Stimulated activated CD4-positive, alpha-beta T cell treated with anti-CD3 and anti-CD28 coated beads, Interleukin-2, amount 100 ng/mL, for 4 hours (primary cell): ENCODE measurements at places on chromosomes 5 and 9.

- DNase-seq: no peak
These were observed 4.7 kb downstream of the ADGRD2 start for GRCh38 chr9:124454791-124455443.

- no peak for DNase-seq
These were observed 29.2 kb downstream of the ANXA2R start for GRCh38 chr5:43010935-43011315.

DNA sequence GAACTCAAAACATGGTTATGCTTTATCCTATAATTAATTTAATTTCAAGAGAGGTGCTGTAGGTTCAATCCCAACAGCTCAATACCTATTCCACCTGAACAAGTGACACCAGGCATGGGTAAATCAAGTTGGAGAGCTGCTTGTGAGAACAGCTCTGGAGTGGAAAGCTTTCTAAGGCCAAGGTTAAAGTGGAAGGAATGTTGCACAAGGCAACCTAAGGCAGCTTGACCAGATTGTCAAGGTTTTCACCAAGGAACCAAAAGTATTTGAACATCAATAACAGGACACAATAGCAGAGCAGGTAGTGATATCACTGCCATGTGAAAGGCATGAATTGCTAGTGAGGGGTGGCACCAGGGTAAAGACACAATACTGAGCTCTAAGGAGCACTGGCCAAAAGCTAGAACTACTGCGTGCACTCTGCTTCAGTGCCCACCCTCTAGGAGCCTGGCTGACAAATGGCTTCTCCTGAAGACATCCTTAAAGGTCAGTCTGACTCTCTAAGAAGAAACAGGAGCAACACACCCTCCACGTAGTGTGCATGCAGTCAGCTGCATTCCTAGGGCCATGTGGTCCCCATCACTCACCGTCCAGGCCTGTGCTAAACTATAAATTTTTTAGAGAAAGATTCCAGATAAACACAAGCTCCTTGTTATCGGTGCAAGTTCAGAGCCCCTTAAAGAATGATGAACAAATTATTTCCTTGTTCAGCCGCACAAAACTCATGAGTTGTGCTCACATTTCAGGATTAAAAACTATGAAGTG, 677.7 kb upstream of the KLF4 start:
- no peak for DNase-seq

GRCh38 chr9:81737871-81738507, 48.6 kb upstream of the TLE1 start:
- no peak for DNase-seq

- no peak for DNase-seq
These were observed 368.4 kb downstream of the CDH18 start for GRCh38 chr5:19619571-19619970.

- DNase-seq: no peak
These were observed 32.4 kb downstream of the NNT start for GRCh38 chr5:43635374-43635773.

DNA sequence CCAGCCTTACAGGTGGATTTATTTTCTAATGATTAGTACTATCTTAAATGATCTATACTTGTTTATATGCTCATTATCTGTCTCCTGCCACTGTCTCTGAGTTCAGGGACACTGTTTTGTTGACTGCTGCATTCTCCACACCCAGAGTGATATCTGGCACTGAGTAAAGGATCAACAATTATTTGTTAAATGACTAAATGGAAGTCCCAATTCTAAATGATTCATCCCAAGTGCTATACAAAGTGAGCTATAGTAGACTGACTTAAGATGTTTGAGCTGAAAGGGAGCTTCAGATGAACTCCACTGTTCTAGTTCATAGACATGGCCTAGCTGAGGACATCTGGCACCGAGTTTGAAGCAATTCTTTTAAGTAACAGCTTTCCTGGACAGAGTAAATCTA, 40.5 kb downstream of the ITGA2 start:
- no peak for DNase-seq

GRCh38 chr5:16970260-16970659, 34.2 kb upstream of the MYO10 start:
- DNase-seq: no peak

- DNase-seq: no peak
These were observed 57.3 kb upstream of the CD180 start for GRCh38 chr5:67253911-67254310.

- DNase-seq: no peak
These were observed 3.4 kb upstream of the CCIN start for GRCh38 chr9:36165826-36166167.

GRCh38 chr5:42745856-42746255, 10.8 kb upstream of the CCDC152 start:
- DNase-seq: no peak

DNA sequence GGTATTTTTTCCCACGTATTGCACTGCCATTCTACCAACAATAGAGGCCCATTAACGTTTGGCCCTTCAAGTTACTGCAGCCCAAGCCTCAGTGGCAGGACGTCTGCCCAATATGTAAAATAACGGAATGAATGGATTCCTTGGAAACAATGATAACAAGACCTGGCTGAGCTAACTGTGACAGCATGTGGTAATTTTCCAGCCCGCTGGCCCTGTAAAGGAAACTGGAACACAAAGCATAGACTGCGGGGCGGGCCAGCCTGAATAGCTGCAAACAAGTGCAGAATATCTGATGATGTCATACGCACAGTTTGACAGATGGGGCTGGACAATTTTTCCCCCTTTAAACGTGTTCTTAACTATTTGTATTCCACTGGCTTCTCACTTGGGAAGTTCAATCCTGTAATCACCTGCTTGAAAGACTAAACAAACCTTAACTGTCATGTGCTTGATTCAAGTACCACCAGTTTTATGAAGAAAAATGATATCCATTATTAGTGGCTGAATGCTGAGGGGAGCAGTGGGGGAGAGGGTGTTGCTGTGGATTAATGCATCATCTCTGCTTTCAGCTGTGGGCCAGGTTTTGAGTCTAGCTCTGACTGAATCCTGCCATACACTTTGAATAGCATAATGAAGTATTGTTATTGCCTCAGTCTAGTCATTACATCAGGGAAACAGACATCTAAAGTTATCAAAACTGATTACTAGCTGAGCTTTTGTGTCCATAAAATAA, 323.9 kb downstream of the TMEM161B start:
- no peak for DNase-seq

DNA sequence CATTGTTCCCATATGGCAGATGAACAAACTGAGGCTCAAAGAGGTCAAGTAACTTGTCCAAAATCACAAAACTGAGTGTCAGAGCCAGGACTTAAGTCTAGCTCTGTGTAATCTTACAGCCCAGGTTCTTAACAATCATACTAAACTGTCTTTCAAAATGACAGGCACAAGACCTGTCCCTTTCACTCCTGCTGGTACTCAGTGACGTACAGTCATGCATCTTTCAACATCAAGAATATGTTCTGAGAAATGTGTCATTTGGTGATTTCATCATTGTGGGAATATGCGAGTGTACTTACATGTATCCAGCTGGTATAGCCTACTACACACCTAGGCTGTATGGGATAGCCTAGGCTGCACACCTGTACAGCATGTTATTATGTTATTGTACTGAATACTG, 646.8 kb upstream of the WWC1 start:
- DNase-seq: no peak

DNA sequence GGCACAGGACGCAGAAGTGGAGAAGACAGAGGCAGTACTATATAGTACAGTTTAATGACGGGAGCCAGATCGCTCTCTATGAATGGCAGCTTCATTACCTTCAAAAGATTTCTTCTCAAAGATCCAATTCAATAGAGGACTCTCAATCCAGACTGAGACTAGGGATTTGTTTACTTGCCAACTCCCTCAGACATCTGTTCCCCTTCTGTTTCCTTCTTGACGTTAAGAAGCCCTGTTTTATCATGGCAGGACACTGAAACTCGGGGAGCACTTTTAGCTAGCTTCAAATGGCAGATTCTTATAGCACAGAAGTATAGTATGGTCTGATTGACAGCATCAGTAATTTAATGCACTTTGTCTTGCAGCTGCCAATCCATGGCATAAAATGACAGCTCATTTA, 747.3 kb upstream of the C9orf72 start:
- no peak for DNase-seq

GRCh38 chr9:131402073-131402472, 8.2 kb downstream of the PRRC2B start:
- no peak for DNase-seq

DNA sequence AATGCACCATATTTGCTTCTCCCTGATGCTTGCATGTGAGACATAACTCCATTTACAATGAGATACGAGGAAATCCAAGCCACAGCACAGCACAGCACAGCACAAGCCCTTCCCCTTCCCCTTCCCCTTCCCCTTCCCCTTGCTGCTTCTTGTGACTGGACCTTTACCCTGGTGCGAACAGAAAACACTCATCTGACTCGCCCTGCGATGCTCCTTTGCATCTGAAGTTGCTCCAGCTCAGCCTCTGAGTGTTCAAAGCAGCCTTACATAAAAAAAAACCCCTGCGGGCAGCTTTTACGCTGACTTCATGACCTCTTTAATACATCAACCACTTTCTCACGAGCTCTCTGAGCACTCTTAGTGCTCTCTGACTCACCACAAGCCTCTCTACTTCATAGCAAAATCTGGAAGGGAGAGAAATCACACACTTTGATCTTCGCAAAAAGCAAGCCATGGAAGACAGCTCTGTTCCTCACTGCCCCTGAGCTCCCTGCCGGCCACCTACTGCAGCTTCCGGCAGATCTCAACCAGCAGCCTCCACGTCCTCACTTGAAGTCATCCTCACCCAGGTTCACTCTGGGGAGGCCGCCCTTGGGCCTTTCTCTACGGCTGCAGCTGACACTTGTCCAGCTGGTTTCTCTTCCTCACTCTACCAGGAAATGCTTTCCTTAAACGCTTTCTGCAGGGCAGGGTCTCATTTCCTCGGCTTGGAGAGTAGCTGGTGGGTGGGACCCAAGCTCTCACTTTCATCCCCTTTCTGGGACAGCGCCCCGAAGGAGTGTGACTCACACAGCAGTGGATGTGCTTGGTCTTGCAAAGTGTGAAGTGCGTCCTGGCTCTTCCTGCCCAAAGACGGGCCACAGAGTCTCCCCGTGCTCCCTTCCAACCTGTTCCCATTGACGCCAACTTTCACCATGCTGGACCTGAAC, 5.3 kb downstream of the SLC34A1 start:
- no peak for DNase-seq

DNA sequence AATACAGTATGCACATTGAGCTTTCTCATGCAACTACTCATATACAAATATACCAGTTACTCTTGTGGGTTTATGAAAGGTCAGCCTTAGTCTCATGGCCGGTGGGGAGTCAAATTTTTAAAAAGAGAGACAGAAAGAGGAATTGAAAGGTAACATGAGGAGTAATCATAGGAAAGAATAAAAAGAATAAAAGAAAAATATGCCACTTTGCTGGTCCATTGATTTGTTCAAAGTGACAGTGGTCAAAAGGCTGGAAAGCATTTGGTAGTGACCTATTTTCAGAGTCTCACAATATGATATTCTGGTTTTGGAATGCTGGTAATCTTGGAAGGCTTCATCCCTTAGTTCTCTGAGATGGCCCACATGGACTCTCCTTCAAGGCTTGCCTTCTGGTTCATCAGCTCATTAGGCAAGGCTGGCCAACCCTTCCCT, 67.0 kb downstream of the ZNF366 start:
- no peak for DNase-seq

DNA sequence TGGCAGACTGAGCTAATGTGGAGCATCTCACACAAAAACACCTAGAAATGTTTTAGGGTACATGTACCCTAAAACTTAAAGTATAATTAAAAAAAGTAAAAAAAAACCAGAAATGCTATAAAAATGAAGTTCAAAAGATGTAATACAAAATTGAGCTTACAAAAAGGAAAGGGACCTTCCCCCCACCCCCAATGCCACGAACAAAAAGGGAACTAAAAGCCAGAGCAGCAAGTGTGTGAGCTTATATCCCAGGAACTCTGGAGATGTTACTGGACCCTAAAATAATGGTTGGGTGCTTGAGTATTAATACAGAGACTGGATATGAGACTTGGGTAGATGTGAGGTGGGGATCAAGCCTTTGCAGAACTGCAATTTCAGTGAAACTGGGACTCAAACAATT, 11.0 kb downstream of the SPATA9 start:
- DNase-seq: no peak

DNA sequence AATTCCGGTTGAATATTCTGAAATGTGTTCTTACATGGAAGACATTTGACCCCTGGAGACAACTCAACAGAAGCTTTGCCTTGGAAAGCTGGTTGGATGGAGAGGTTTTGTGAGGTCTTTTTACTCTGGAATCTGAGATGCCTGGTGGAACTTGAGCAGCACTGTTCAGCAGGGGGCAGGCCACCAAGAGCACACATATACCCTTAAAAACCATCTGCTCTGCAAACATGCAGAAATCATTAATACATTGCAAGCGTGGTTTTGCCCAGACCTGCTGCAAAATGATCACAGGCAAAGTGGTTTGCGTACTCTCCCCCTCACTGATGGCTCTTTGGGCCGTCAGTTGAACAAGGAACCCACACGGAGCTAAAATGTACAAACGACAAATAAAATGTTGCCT, 32.8 kb upstream of the DAP start:
- DNase-seq: no peak

DNA sequence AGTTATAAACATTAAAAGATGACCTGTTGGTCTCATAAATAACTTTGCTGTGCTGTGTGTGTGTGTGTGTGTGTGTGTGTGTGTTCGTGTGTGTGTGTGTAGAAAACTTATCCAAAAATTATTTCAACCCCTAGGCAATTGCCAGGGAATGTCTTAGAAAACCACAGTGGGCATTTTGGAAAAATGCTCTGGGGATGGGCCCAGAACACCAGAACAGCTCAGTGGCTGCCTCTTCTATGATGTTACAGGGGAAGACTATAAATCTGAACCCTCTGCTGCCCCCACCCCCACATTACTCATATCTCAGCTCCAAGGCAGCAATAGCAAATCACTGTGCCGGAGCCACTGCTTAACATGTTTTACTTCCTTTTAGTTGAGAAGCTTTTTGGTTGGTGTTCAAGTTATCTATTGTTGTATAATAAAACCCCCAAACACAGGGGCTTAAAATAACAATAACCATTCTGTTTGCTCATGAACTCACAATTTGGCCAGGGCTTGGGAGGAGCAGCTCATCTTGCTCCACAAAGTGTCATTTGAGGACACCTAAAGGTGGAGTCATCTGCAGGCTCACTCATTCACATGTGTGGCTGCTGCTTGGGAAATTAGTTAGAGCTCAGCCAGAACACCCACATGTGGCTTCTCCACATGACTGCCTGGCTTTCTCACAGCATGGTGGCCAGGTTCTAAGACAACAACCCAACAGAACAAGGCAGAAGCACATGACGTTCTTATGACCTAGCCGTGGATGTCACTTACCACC, 40.4 kb downstream of the ACTBL2 start:
- DNase-seq: no peak

DNA sequence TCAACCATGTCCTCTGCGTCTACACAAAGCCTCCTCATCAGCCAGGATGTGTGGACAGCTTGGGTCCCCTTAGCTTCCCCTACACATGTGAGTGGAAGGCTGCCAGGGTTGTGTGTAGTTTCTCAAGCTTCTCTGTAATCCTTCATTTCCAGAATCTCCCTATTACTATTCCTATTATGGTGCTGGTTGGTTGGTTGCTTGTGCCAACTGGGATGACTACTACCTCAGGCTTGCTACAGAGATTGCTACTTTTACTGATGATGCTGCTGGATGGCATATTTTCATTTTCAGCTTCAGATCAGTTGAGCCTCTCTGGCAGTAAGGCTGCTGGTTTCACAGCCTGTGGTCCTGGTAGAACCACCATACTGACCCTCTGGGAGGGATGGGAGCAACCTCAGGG, 39.9 kb downstream of the ATG10 start:
- no peak for DNase-seq

- peak; percentile 42 for DNase-seq
These were observed 480 bp downstream of the LMNB1 start for GRCh38 chr5:126777257-126777974.
